ENCODE measurements at places on chromosomes 6 and 20.

DNA sequence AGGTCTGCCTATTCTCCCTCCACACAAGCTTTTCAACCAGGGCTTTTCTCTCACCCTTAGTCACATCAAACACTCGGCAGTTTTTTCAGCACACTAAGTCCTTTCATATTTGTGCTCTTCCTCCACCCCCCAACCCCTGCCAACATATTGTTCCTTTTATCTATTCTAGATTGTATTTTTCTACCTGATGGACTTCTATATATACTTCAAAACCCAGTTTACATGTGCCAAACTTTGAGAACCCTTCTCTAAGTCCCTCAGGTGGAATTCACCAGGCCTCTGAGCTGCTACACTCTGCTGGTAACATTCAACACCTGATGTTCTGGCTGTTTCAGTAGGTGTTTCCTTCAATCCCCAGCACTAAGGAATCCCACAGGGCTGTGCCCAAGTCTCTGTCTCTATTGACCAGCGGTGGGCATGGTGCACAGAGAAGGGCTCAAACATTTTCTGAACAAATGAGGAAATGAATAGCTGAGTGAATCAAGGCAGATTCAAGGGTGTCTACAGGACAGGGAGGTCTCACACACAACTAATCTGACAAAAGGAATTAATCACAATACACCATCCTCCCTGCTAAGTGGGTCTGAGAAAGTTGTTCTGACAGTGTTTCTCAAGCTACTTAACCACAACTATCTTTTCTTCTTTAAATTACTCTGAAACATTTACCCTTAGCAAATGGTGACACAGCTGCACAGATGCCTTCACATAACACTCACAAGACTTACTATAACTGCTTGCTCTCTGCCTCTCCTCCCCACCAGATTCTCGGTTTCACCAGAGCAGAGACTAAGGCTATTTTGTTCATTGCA is 166.5 kb downstream of the TSHZ2 start:
- H3K4me1 ChIP-seq: no peaks in the 10 kb centered on the region
- no peak overlapping the region for H3K27ac ChIP-seq
- H3K36me3 ChIP-seq: no peaks in the 10 kb centered on the region
- no peak for DNase-seq

DNA sequence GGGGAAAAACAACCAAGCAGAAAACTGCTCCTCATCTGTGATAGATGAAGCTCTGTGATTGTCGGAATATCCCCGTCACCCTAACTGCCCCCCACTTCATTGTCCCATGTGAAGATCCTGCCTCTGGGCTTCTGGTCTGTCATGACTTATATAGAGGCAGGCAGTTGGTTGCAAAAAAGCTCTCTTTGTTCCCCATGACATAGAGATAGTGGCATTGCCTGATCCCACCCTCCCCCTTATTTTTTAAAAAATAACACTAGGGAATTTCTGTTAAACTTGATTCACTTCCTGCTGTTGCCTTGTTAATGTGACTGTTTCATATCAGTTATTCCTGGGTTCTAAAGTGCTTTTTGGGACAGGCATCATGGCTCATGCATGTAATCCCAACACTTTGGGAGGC is 203.1 kb downstream of the JARID2 start:
- H3K4me1 ChIP-seq: peaks cover 39% of the 10 kb centered on the region
- H3K36me3 ChIP-seq: no peaks in the 10 kb centered on the region
- no peak overlapping the region for H3K27ac ChIP-seq
- H3K27me3 ChIP-seq: no peaks in the 10 kb centered on the region

GRCh38 chr6:45822873-45823272 is 192.8 kb downstream of the CLIC5 start:
- H3K36me3 ChIP-seq: no peaks in the 10 kb centered on the region
- H3K4me3 ChIP-seq: no peak overlapping the region
- H3K27me3 ChIP-seq: no peaks in the 10 kb centered on the region
- no peak overlapping the region for H3K27ac ChIP-seq
- no peaks in the 10 kb centered on the region for H3K4me1 ChIP-seq

GRCh38 chr6:170179616-170180324 is 111.1 kb downstream of the DLL1 start:
- DNase-seq: no peak
- H3K27ac ChIP-seq: no peak overlapping the region
- H3K36me3 ChIP-seq: no peaks in the 10 kb centered on the region
- no peaks in the 10 kb centered on the region for H3K27me3 ChIP-seq
- H3K4me1 ChIP-seq: no peaks in the 10 kb centered on the region

- H3K4me1 ChIP-seq: peaks cover 16% of the 10 kb centered on the region
- no peaks in the 10 kb centered on the region for H3K27me3 ChIP-seq
- H3K27ac ChIP-seq: no peak overlapping the region
- no peaks in the 10 kb centered on the region for H3K36me3 ChIP-seq
- no peak overlapping the region for H3K4me3 ChIP-seq
These were observed 42.5 kb downstream of the LYRM2 start for GRCh38 chr6:89596056-89596455.

- H3K4me1 ChIP-seq: peaks cover 5% of the 10 kb centered on the region
- no peaks in the 10 kb centered on the region for H3K36me3 ChIP-seq
- no peak overlapping the region for H3K27ac ChIP-seq
- H3K27me3 ChIP-seq: no peaks in the 10 kb centered on the region
- DNase-seq: no peak
- H3K4me3 ChIP-seq: no peak overlapping the region
These were observed 3.6 kb upstream of the TFEB start for GRCh38 chr6:41739041-41739440.

- H3K36me3 ChIP-seq: peaks cover 6% of the 10 kb centered on the region
- no peak for DNase-seq
- H3K4me3 ChIP-seq: no peak overlapping the region
These were observed 14.0 kb downstream of the DDX27 start for GRCh38 chr20:49233226-49233625.

GRCh38 chr20:51861726-51862466 is 59.6 kb upstream of the SALL4 start:
- no peak overlapping the region for H3K4me3 ChIP-seq
- no peak overlapping the region for H3K27ac ChIP-seq
- no peak for DNase-seq
- no peaks in the 10 kb centered on the region for H3K36me3 ChIP-seq
- no peaks in the 10 kb centered on the region for H3K4me1 ChIP-seq
- H3K27me3 ChIP-seq: peaks cover 5% of the 10 kb centered on the region

DNA sequence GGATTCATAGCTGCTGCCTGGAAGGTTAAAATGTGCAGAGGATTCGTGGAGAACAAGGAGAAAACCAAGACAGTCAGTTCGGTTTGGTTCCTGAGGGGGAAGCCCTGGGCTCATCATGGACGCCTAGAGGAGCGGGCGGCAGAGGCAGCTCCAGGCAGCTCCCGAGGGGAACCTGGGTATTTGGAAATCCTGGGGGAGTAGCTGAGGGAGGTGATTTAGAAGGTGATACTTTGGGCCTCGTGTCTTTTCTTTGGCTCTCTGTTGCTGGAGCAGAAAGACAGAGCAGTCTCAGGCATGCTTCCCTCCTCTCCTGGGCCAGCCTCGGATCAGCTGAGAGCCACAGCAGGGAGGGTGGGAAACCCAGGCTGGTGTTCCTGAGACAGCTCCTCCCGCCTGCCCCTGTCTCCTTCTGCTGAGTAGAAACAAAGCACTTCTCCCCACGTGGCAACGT is 139.5 kb downstream of the DLL1 start:
- no peak overlapping the region for H3K4me3 ChIP-seq
- peaks cover 41% of the 10 kb centered on the region for H3K4me1 ChIP-seq
- no peaks in the 10 kb centered on the region for H3K27me3 ChIP-seq
- H3K27ac ChIP-seq: peak overlapping the region; percentile 86
- H3K36me3 ChIP-seq: no peaks in the 10 kb centered on the region

DNA sequence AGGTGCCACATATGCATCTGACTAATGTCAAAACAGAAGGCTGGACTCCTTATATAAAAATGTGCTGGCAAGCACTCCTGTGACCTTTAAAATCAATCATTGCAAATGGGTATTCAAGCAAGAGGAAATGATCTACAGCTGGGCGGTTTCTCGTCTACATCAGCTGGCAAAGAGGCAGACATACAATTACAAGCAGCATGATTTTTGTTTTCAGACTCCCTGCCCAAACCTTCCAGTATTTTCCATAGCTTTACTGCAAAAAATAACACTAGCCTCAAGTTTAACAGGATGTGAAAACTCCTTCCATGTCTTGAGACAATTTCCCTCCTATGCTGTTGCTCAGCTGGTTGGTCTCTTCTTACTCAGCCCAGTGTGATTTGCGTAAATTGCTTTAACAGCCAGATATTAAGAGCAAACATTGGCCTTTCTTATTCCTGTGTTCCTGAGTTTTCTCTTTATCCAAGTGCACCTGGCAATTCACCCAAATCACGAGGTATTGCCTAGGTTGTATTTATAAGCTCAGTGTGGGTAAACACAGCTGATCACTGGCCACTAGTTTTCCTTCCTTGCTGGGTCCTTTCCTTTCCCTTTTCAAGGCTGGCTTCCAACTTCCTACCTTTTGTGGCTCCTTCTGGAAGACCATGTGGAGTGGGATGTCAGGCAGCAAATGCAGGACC is 130.4 kb downstream of the MOXD1 start:
- no peak overlapping the region for H3K27ac ChIP-seq
- no peaks in the 10 kb centered on the region for H3K36me3 ChIP-seq
- H3K27me3 ChIP-seq: no peaks in the 10 kb centered on the region
- no peak overlapping the region for H3K4me3 ChIP-seq
- DNase-seq: no peak

- no peaks in the 10 kb centered on the region for H3K27me3 ChIP-seq
- H3K36me3 ChIP-seq: no peaks in the 10 kb centered on the region
- H3K27ac ChIP-seq: peak overlapping the region; percentile 21
- H3K4me1 ChIP-seq: no peaks in the 10 kb centered on the region
These were observed 143.5 kb downstream of the PDE7B start for GRCh38 chr6:135994857-135995544.

GRCh38 chr6:82216549-82216948 is 31.0 kb downstream of the IBTK start:
- no peak overlapping the region for H3K27ac ChIP-seq
- no peak overlapping the region for H3K4me3 ChIP-seq
- H3K36me3 ChIP-seq: peaks cover 68% of the 10 kb centered on the region
- H3K27me3 ChIP-seq: no peaks in the 10 kb centered on the region
- no peaks in the 10 kb centered on the region for H3K4me1 ChIP-seq

- H3K27me3 ChIP-seq: no peaks in the 10 kb centered on the region
- H3K4me3 ChIP-seq: no peak overlapping the region
- DNase-seq: no peak
- H3K27ac ChIP-seq: no peak overlapping the region
These were observed 3.3 kb downstream of the TRMT11 start for GRCh38 chr6:125989631-125990030.

- H3K36me3 ChIP-seq: no peaks in the 10 kb centered on the region
- DNase-seq: peak; percentile 43
- H3K4me1 ChIP-seq: no peaks in the 10 kb centered on the region
- H3K27ac ChIP-seq: no peak overlapping the region
- H3K27me3 ChIP-seq: no peaks in the 10 kb centered on the region
- no peak overlapping the region for H3K4me3 ChIP-seq
These were observed 139.6 kb downstream of the VEGFA start for GRCh38 chr6:43909474-43910148.

GRCh38 chr6:105844275-105844883 is 241.8 kb upstream of the PRDM1 start:
- peak; percentile 47 for DNase-seq
- no peaks in the 10 kb centered on the region for H3K36me3 ChIP-seq
- H3K4me1 ChIP-seq: peaks cover 3% of the 10 kb centered on the region
- no peaks in the 10 kb centered on the region for H3K27me3 ChIP-seq
- H3K4me3 ChIP-seq: no peak overlapping the region

- H3K4me1 ChIP-seq: peaks cover 4% of the 10 kb centered on the region
- DNase-seq: no peak
- H3K27ac ChIP-seq: no peak overlapping the region
- H3K36me3 ChIP-seq: no peaks in the 10 kb centered on the region
- H3K4me3 ChIP-seq: no peak overlapping the region
These were observed 1.7 kb downstream of the SCML4 start for GRCh38 chr6:107822176-107823046.

DNA sequence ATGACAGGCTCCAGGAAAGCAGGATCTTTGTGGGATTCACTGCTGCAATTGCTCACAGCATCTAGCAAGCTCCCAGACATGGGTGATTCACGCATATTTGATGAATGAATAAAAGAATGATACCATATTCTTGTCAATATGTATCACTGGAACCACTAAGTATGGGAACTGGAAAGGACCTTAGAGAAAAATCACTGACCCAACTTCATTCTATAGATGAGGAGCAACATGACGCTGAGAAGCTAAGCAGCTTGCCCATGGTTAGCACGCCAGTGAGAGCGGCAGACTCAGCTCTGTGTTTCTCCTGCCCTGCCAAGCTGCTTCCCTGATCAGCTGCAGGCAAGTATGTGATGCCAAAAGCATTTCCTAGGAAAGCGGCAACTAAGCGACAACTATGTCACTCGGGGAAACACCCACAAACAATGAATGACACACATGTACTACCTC is 66.8 kb downstream of the PPP1R3G start:
- H3K36me3 ChIP-seq: no peaks in the 10 kb centered on the region
- no peaks in the 10 kb centered on the region for H3K27me3 ChIP-seq
- no peak for DNase-seq
- no peak overlapping the region for H3K27ac ChIP-seq
- no peaks in the 10 kb centered on the region for H3K4me1 ChIP-seq
- no peak overlapping the region for H3K4me3 ChIP-seq

- no peaks in the 10 kb centered on the region for H3K27me3 ChIP-seq
- H3K4me3 ChIP-seq: no peak overlapping the region
- no peak for DNase-seq
- no peak overlapping the region for H3K27ac ChIP-seq
These were observed 20.5 kb downstream of the ADAT2 start for GRCh38 chr6:143429970-143430369.

- no peaks in the 10 kb centered on the region for H3K27me3 ChIP-seq
- H3K36me3 ChIP-seq: no peaks in the 10 kb centered on the region
- H3K4me3 ChIP-seq: no peak overlapping the region
- DNase-seq: no peak
These were observed 93.8 kb downstream of the SASH1 start for GRCh38 chr6:148436466-148436865.

GRCh38 chr20:53032046-53032445 is 59.9 kb downstream of the TSHZ2 start:
- H3K4me3 ChIP-seq: no peak overlapping the region
- H3K36me3 ChIP-seq: no peaks in the 10 kb centered on the region
- no peak overlapping the region for H3K27ac ChIP-seq
- H3K4me1 ChIP-seq: no peaks in the 10 kb centered on the region
- no peaks in the 10 kb centered on the region for H3K27me3 ChIP-seq

DNA sequence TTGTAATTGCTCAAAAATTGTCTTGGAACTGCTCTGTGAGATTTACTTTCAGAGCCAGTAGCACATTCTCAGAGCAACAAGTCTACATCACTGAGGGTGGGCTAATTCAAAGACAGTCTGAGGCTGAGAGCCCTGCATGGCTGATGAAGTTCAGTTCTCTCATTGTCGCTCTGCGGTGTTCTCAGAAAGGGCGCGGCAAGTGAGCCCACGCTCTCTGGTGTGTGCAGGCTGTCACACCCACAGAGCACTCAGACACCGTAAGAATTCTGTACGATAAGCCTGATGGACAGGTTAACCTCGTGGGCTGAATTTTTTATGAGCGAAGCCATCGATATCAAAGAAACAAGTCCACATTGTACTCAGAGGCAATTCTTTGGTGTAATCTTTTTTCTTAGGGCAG is 557.8 kb downstream of the HACE1 start:
- H3K27me3 ChIP-seq: no peaks in the 10 kb centered on the region
- DNase-seq: no peak
- H3K4me3 ChIP-seq: no peak overlapping the region
- H3K27ac ChIP-seq: no peak overlapping the region
- H3K36me3 ChIP-seq: no peaks in the 10 kb centered on the region
- no peaks in the 10 kb centered on the region for H3K4me1 ChIP-seq

GRCh38 chr6:84606860-84607259 is 157.5 kb downstream of the TBX18 start:
- H3K27ac ChIP-seq: no peak overlapping the region
- no peaks in the 10 kb centered on the region for H3K27me3 ChIP-seq
- no peaks in the 10 kb centered on the region for H3K36me3 ChIP-seq
- no peaks in the 10 kb centered on the region for H3K4me1 ChIP-seq
- H3K4me3 ChIP-seq: no peak overlapping the region
- DNase-seq: no peak

Measured in heart left ventricle (tissue), 16 donors.